Lower lobe of right lung (tissue), 2 donors: ENCODE measurements at places on chromosomes 13 and 19.

GRCh38 chr19:2534423-2535013 is 58.6 kb downstream of the GADD45B start:
- peaks cover 7% of the 10 kb centered on the region for H3K4me1 ChIP-seq
- no peak overlapping the region for H3K27ac ChIP-seq
- H3K36me3 ChIP-seq: no peaks in the 10 kb centered on the region
- no peaks in the 10 kb centered on the region for H3K27me3 ChIP-seq

- peaks cover 63% of the 10 kb centered on the region for H3K36me3 ChIP-seq
- H3K27ac ChIP-seq: no peak overlapping the region
Measured at GRCh38 chr19:3004522-3004921, 24.6 kb downstream of the TLE2 start.

GRCh38 chr19:31220540-31220939 is 128.7 kb downstream of the TSHZ3 start:
- H3K27me3 ChIP-seq: no peaks in the 10 kb centered on the region
- no peak for DNase-seq
- H3K4me3 ChIP-seq: no peak overlapping the region

- H3K27ac ChIP-seq: no peak overlapping the region
- peak overlapping the region; percentile 14 for H3K4me3 ChIP-seq
- no peaks in the 10 kb centered on the region for H3K36me3 ChIP-seq
- H3K27me3 ChIP-seq: peaks cover 46% of the 10 kb centered on the region
- DNase-seq: no peak
Measured at GRCh38 chr19:53965091-53965490, 2.4 kb downstream of the CACNG8 start.

- DNase-seq: no peak
- no peaks in the 10 kb centered on the region for H3K27me3 ChIP-seq
- no peak overlapping the region for H3K4me3 ChIP-seq
- H3K27ac ChIP-seq: no peak overlapping the region
- H3K36me3 ChIP-seq: peaks cover 53% of the 10 kb centered on the region
Measured at GRCh38 chr19:46610413-46610775, 9.3 kb downstream of the CALM3 start.

GRCh38 chr13:97884707-97885468 is 68.6 kb upstream of the IPO5 start:
- no peaks in the 10 kb centered on the region for H3K4me1 ChIP-seq
- H3K27ac ChIP-seq: no peak overlapping the region
- H3K36me3 ChIP-seq: no peaks in the 10 kb centered on the region
- DNase-seq: no peak
